ENCODE measurements at places on chromosomes 1 and 21.

- no peak for DNase-seq
Measured at GRCh38 chr21:45971616-45972352, 9.8 kb upstream of the COL6A1 start.

- DNase-seq = no peak
Measured at GRCh38 chr1:40802742-40803113, 19.1 kb downstream of the KCNQ4 start.

DNA sequence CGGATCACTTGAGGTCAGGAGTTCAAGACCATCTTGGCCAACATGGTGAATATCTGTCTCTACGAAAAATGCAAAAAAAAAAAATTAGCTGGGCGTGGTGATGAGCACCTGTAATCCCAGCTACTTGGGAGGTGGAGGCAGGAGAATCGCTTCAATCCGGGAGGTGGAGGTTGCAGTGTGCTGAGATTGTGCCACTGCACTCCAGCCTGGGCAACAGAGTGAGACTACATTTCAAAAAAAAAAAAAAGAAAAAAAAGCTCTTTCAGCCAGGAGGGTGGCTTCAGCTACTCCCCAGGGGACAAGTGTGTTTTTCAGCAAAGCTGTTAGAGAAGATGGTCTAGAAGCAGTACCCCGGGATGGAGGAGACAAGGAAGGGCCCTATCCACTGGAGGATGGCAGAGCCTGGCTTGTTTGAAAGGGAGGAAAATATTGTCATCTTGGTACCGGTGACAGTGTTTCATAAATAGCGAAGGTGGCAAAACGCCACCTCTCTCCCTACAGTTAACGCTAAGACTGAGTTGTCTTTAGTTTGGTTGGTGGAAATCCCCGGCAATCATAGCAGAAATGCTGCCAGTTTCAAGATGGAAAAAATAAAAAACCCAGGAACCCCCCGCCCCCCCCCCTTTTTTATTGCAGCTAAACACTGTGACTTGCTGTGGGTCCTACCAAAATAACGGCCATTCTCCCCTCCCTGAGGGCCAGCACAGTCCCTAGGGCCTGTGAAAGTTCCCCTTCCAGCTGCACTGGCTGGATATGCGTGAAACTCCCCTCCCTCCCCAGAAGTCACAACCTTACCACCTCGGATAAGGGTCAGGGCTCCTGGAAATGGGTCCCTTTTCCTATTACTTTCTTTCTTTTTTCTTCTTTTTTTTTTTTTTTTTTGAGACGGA is 3.5 kb downstream of the PIK3CD start:
- DNase-seq = peak; percentile 64

DNA sequence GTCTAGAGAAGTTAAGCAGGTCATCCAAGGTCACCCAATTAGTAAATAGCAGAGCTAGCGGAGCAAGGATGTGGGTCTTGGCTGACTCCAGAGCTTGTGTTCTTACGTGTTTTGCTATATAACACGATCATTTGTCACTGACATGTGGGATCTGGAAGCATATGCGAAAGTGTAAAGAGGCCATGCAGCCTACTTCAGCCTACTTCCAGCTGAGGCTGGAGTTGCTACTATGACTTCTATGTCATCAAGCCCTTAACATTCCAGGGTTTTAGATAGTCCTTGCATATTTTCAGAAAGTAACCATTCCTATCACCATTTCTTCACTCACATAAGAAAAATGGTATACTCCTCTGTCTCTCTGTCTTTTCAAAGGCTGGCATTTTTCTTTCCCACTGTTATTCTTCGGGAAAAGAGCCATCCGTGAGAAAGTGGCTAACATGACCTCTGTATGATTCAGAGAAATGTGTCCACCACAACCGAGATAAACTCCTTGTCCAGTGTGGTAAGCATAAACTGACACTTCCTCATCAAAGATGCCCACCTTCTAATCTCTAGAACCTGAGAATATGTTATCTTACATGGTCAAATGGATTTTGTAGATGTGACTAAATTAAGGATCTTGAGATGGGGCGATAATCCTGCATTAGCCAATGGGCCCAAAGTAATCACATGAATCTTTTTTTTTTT is 24.0 kb upstream of the ABL2 start:
- no peak for DNase-seq

- no peak for DNase-seq
Measured at GRCh38 chr1:164647211-164647610, 88.2 kb downstream of the PBX1 start.

GRCh38 chr1:19461220-19461554 is 24.2 kb downstream of the CAPZB start:
- DNase-seq = no peak

- DNase-seq = no peak
Measured at GRCh38 chr1:112144733-112145426, 155.4 kb upstream of the KCND3 start.

- no peak for DNase-seq
Measured at GRCh38 chr1:234241941-234242490, 131.2 kb upstream of the COA6 start.

GRCh38 chr1:56028244-56028643 is 551.1 kb downstream of the PLPP3 start:
- no peak for DNase-seq

DNA sequence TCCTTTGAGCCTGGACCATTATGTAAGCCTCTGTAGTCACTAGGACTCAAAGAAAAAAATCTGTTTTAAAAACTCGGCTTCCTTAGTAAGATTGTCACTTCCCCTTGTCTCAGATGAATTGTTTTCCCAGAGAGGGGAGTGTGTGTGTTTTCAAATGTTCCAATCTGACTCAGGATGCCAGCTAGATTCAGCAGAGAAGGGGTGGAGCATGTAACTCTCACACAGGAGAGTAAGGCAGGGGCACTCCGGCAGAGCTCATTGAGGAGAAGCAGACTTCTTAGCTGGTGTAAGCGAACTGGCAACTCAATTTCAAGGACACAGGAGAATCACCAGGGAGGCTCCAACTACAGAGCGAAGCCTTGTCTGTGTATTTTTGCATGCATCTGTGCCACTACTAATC is 623.2 kb downstream of the LMO4 start:
- DNase-seq = no peak
